ENCODE measurements at places on chromosomes 6 and 20.

DNA sequence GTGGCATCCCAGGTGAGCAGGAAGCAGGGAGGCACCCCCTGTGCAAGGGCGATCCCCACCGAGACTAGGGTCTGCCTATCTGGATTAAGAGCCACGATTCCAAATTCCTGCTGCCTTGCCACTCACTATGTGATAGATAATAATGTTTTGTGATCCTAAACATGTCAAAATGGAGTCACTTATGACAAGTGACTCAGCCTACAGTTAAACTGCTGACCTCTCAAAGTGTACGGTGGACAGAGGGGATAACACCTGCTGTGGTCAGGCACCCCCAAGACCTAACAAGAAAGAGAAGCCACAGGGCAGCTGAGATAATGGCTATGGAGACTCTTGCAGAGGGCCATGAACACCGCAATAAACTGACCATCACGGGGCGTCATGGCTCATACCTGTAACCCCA lies 16.0 kb upstream of the SNTA1 start:
- DNase-seq, result no peak

DNA sequence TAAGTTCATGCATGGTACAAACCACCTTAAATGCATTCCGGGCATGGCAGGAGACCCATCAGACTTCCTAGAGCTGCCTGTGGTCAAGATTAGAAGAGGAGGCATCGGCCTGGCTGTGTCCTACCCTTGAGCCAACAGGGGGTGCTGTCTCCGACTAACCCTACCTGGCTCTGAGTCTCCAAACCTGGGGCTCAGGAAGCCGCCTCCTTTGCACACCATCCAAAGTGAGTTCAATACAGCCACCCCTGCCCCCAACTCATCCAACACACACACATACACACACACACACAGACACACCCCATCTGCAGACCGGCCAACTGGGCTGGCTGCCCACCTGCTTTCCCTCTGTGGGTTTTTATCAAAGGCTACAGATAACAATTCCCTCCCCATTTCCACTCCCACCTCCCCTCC lies 77.0 kb downstream of the JPH2 start:
- no peak for DNase-seq

GRCh38 chr6:130252527-130253237 lies 29.9 kb upstream of the SAMD3 start:
- no peak for DNase-seq

GRCh38 chr6:49551866-49552129 lies 1.3 kb downstream of the C6orf141 start:
- no peak for DNase-seq

- no peak for DNase-seq
Observed at GRCh38 chr6:90472716-90473115, 114.2 kb downstream of the MAP3K7 start.
